ENCODE measurements at places on chromosomes 11 and 22. TPM values are rescaled to one million over a fixed set of nuclear protein-coding genes. Genes with fewer than 3 reads are reported as not detected.

Gene OR4D5
- total RNA-seq, result 4.4 TPM

GRCh38 chr11:6204706-6205105, 651 bp upstream of the C11orf42 start:
- no peak for DNase-seq

Gene OR4D10
- not detected for total RNA-seq

Gene ARRB1
- 151 TPM for total RNA-seq

Gene PARVB
- total RNA-seq, result 19.6 TPM

Gene TRPC6
- 12.6 TPM for total RNA-seq
